ENCODE measurements at places on chromosomes 1 and 21.

DNA sequence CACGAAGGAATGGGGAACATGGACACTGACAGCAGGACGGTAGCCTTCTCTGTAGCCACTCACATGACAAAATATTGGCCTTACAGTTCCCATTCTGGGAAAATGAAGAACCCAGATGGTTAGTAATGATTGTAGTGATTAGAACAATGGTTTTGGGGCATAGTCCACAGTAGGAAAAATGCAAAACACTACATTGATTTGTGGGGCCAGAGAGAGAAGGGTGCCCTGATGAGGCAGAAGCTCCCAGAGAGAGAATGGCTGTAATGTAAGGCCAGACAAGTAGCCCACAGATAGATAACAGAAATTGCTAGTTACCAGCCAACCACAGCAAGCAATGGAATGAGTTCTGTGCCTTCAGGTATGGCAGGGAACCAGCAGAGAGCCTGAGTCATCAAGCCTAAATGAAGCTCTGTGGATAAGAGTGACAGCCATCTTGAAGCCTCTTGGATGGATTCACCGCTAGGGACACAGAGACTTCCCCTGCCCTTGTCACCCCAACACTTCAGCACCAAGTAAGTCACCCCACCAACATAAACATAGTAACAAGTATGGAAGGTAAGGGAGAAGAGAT is 206.1 kb downstream of the BACH1 start:
- DNase-seq: no peak

DNA sequence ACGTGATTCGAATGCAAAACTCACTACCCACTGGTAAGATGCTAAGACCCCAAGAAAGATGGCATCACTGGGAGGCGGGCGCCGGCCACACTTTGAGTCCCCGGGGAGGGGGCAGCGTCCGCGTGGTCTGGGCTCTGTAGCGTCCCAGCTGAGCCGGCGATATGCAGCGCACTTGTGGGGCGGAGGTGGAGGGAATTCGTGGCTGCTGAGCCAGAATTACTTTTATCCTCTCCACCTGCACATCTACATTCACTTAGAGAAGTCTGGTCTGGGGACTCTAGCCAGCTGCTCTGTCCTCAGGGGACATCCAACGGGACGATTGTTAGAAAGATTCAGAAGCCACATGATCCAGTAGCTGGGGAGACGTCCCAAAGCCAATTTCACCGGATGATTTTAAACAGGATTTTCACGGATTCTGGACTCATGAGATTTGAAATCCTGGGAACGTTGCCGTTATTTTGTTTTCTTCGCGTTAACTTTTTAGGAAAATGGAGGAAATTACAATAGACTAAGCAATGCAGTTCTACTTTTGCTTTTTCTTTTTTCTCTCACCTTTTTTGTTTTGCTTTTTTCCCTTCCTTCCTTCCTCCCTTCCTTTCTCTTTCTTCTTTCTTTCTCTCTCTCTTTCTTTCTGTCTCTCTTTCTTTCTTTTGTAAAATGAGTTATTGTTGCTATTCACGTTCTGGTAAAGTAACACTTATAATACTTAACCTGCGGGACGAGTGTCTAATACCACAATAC is 1.3 kb downstream of the JAM2 start:
- DNase-seq: no peak

GRCh38 chr1:165773324-165773965 is 4.8 kb upstream of the TMCO1 start:
- DNase-seq: no peak

GRCh38 chr1:181905944-181906597 is 155.4 kb downstream of the ZNF648 start:
- no peak for DNase-seq
